ENCODE measurements at places on chromosomes 12 and 14.

DNA sequence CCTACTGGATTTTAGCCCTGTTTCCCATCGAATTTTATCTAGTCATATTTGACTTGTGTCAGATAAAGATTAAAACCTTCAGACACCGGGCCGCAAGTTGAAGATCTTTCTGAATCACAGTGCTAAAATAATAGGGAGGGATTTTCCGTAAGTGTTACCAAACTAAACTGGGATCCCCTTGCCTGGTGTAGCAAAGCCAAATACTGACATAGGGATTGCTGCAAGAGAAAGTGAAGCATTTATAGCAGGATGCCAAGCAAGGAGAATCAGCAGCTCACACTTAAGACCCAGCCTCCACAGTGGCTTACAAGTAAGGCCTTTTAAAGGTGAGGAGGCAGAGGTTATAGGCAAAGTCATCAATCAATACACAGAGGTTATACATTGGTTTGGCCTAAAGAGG, 147.4 kb downstream of the AKAP6 start:
- DNase-seq, result no peak

DNA sequence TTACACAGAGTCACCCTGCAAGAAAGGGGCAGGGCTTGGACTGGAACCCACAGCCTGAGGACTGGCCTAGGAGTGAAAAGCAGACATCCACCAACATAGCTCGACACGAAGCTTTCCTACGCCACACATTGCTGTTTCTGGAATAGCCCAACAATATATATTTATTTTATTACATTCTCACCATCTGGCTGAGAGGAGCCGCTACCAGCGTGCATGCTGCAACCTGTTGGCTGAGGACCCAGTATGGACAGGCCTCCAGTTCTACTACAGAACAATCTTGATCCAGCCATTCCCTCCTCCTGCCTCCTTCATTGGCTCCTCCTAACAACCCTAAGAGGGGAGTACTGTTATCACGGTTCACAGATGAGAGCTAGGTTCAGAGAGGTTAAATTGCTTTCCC, 35.6 kb upstream of the TBX5 start:
- no peak for DNase-seq

DNA sequence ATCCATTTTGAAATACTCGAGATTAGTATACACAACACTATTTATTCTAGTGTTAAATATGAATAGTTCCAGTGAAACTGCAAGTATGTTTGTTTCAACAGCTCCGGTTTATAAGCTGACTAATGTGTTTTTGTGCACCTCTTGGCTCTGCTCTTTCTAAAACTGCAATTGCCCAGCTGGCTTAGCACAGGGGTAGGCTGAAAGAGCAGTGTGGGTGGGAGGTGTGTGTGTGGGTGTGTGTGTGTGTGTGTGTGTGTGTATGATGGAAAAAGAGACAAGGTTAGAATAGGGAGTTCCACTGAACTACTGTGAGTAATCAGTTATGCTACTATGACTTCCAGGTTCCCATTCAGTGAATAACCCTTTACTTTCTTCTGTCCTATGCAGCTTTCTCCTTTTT, 37.8 kb upstream of the DDHD1 start:
- no peak for DNase-seq

DNA sequence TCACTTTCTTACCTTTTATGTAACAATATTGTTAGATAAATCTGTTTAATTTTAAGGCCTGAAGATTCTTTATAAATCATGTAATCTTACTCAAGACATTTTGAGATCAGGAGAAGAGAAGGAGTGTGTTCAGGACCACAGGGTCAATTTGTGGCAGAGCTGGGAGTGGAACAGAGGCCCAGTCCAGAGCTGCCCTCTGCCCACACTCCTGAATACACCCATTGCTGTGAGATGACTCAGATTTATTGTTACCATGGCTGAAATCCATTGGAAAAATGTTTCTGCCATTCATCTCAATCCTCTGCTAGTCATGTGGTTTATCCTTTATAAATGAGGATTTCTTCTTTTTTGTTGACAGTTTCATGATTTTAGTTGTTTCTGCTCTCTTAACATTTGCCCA, 100.5 kb upstream of the STXBP6 start:
- no peak for DNase-seq

DNA sequence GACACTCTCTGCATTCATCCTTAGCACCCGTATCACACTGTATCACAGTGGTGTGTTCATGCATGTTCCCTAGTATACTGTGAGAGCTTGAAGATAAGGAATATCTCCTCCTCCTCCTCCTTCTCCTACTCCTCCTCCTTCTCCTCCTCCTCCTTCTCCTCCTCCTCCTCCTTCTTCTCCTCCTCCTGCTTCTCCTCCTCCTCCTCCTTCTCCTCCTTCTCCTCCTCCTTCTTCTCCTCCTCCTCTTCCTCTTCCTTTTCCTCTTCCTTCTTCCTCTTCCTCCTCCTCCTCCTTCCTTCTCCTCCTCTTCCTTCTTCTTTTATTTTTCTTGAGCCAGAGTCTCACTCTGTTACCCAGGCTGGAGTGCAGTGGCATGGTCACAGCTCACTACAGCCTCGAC, 27.1 kb downstream of the DAO start:
- DNase-seq, result no peak

DNA sequence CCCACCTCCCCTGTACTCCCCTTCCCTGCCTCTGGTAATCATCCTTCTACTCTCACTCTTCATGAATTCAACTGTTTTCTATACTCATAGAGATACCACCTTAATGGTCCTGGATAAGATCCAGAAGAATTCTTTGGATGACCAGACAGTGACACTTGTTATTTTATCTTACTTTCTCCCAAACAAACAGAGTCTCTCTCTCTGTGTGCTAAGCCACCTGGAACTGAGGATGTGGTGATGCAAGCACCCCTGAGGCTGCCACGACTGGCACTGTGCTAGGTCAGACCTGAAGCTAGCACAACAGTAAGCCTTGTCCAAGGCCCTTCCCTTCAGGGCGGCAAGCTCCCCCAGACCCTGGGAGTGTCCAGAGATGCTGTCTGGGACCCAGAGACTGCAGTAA, 250.2 kb downstream of the C12orf50 start:
- DNase-seq, result no peak

GRCh38 chr12:54329759-54330158, 4.8 kb downstream of the COPZ1 start:
- no peak for DNase-seq

DNA sequence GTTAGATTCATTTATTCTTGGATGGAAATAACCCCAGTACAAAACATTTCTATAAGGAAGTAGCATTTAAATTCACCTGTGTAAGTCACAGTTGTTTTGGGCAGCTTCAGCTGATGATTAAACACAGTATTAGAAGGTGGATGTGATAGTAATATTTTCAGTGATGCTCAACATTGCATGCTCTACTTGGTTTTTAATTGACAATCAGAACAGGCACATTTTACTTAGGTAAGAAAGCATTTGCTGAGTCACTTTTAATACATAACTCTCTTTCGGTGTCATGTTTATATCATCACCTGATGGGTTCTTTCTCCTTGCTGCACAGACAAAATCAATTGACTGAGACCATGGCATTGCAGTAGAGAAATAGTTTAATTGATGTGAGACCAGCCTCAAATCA, 80.7 kb downstream of the CMAS start:
- DNase-seq, result no peak

- DNase-seq, result no peak
Observed at GRCh38 chr12:13199592-13199991, 3.1 kb downstream of the EMP1 start.

- DNase-seq, result no peak
Observed at GRCh38 chr12:6322352-6322751, 11.9 kb downstream of the PLEKHG6 start.

DNA sequence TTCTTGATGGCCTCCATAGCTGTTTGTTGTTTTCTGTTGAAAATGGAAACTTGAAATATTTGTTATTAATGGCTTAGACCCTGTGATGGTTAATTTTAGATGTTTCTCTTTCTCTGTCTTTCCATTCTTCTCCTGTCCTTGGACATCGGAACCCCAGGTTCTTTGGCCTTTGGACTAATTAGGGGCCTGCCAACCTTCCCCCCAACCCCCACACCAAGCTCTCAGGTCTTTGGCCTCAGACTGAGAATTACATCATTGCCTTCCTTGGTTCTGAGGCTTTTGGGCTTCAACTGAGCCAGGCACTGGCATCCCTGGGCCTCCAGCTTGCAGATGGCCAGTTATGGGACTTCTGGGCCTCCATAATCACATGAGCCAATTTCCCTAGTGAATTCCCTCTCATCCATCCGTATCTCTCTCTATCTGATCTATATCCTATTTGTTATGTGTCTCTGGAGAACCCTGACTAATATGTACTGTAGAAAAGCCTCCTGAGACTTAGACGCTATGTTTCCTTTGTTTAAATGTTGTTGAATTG, 71.6 kb downstream of the FGD4 start:
- no peak for DNase-seq

DNA sequence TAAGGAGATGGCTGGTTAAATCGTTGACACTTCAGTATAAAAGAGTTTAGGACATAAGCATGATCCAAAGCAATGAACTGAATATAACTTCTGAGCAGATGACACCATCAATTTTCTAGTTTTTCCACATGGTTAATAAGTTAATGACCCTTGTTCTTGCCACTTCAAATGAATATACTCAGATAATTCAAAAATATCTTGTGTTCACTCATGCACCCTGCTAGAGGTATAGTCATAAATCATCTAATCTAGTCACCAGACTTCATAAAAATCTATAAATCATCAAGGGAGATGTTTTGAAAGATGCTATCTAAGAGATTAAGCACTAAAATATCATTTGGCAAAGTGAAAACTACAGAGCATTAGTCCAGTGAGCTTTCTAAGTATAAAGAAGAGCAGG, 131.9 kb downstream of the MDGA2 start:
- DNase-seq, result no peak

DNA sequence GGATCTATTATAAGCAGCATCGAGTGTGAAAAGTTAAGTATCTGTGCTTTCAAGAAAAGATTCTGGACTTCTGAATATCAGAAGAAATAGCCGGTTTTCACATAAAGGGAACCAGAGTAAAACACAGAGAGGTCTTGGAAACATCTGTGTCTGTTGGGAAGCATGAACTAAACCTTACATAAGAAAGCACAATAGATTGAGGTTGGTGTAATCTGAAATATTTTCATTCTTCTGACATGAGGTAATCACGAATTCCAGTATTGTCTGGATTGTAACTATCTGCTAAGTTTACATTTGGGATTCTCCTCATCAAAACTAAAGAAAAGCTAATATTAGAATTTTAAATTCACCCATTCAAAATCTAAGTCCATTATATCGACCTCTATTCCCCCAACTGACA, 161.3 kb downstream of the CPNE8 start:
- no peak for DNase-seq

- DNase-seq, result no peak
Observed at GRCh38 chr12:80260269-80260668, 160.9 kb downstream of the OTOGL start.

DNA sequence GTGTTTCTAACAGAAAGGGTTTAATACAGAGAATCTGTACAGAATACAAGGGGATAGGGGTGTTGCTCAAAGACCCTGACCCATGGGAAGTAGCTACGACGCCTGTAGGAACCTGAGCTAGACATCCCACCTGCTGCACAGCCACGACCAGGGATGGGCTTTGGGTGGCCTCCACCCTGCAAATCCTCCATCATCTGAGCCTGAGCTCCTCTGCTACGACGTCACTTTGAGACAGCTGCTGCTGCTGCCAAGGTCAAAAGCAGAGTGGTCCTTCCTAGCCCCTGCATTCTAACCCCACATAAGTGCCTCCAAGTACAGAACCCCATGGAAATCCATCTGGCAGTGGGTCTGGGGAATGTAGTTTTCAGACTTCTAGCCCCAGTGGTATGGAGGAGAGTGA, 43.8 kb downstream of the JAG2 start:
- no peak for DNase-seq

DNA sequence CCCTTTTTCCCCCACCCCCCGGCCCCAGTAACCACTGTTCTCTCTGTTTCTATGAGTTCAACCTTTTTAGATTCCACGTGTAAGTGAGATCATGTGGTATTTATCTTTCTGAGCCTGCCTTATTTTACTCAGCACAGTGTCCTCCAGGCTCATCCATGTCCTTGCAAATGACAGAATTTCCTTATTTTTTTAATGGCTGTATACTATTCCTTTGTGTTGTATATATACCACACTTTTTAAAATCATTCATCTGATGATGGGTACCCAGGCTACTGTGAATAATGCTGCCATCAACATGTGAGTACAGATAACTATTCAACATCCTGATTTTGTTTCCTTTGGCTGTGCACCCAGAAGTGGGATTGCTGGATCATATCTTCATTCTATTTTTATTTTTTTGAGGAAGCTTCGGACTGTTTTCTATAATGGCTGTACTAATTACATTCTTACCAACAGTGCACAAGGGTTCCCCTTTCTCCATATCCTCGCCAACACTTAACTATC, 54.7 kb downstream of the DDX51 start:
- no peak for DNase-seq

DNA sequence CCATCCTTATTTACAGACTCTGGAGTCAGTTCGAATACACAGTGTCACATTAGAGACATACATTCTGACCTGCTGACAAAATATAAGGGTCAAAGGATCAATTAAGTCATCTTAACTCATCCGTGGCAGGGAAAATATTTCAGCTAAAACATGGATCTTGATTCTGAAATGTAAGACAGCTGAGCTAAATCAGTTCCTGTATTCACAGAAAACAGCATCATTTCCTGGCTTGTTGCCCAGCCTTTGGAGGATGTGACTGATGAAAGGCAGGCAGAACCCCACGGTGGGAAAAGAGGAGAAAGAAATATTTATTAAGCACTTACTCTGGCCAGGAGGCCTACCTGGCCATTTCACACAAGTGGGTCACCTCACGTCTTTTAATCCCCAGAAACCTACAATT, 101.9 kb downstream of the GAS2L3 start:
- no peak for DNase-seq

GRCh38 chr12:32666018-32666417, 13.1 kb upstream of the DNM1L start:
- DNase-seq, result no peak

DNA sequence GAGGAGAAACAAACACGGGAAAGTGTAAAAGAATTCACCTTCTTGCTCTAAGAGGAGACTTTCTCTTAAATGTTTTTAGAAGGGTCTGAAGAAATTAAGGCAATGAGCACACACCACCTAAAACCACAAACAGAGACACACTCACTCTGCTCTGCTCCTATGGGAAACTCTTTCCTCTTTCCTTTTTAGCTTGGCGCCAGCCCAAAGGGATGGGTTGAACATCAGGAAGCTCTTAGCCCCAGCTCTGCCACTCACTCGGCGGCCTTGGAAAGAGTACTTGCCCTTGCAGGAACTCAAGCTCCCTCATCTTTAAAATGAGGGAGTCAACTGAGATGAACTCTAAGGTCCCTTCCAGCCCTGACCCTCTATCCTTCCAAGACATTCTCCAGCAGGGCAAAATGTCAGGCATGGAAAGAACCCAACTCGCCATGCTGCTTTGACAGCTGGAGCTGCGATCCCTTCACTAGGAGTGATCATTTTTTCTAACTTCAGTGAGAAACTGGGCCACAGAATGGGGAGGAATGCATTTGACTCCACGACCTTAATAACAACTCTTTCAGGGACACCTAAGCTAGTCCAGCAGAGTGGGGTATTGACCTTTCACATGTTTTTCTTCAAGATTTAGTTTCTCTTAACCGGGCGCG, 980 bp upstream of the RNASE8 start:
- DNase-seq, result no peak

GRCh38 chr12:3636328-3636727, 116.6 kb downstream of the CRACR2A start:
- DNase-seq, result no peak

GRCh38 chr14:103694572-103695026, 20.7 kb downstream of the XRCC3 start:
- DNase-seq, result no peak

GRCh38 chr12:12405882-12406281, 49.0 kb downstream of the BORCS5 start:
- DNase-seq, result peak; percentile 89

GRCh38 chr12:25263594-25263993, 12.9 kb upstream of the KRAS start:
- no peak for DNase-seq
